ENCODE measurements at places on chromosomes 13 and 19.

- no peak for DNase-seq
Measured at GRCh38 chr13:32783067-32783466, 196.8 kb downstream of the PDS5B start.

GRCh38 chr13:98372876-98373275 is 195.8 kb upstream of the RNF113B start:
- no peak for DNase-seq

GRCh38 chr13:110910013-110910890 is 4.6 kb downstream of the ANKRD10 start:
- DNase-seq = no peak

- no peak for DNase-seq
Measured at GRCh38 chr13:33110713-33111413, 94.6 kb downstream of the KL start.

DNA sequence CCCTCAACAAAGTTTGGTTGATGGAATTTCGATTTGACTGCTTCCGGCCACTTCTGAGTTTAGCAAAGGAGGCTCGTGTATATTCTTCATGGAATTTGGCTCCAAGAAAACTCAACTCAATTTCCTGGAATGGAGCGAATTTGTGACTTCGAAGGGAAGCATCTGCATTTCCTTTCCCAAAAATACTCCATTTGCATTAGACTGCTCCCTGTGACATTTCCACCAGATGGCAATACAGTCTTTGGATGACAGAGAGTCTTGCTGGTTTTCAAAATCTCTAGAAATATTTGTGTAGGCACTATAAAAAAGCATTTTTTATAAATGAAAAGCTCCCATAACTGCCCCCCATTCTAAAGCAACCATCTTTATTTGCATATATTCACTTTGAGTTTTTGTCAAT is 4.1 kb downstream of the C1QTNF9 start:
- no peak for DNase-seq

- DNase-seq = no peak
Measured at GRCh38 chr13:63435667-63436324, 2020.1 kb upstream of the PCDH20 start.

GRCh38 chr13:36344886-36345437 is 1.2 kb downstream of the SPART start:
- no peak for DNase-seq

GRCh38 chr19:14837391-14837790 is 2.4 kb upstream of the OR7A5 start:
- DNase-seq = no peak

- DNase-seq = no peak
Measured at GRCh38 chr19:30890033-30890432, 459.2 kb downstream of the TSHZ3 start.

GRCh38 chr19:10744801-10745293 is 27.0 kb downstream of the DNM2 start:
- DNase-seq = no peak

GRCh38 chr19:29819300-29819699 is 7.5 kb downstream of the CCNE1 start:
- DNase-seq = no peak

DNA sequence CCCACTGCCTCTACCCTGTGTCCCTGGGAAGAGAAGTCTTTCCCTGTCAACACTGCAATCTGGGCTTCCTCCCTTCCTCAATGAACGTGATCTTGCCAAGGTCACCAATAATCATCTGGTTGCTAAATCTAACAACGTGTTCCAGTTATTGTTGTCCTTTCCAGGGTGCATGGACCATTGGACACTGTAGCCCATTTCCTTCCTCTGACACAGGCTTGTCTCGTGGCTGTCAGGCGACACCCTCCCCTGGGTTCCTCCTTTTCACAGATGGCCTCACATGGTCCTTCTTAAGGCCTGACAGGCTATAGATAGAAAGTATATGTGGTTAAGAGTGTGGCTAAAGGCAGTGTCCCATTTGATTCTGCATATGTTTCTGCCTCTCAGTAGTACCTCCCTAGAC is 67.7 kb upstream of the STARD13 start:
- peak; percentile 8 for DNase-seq

GRCh38 chr13:31328549-31329235 is 128.9 kb downstream of the B3GLCT start:
- DNase-seq = no peak
